ENCODE measurements at places on chromosomes 3 and 15.

GRCh38 chr3:115989684-115990421, 366.5 kb downstream of the GAP43 start:
- DNase-seq, result no peak

DNA sequence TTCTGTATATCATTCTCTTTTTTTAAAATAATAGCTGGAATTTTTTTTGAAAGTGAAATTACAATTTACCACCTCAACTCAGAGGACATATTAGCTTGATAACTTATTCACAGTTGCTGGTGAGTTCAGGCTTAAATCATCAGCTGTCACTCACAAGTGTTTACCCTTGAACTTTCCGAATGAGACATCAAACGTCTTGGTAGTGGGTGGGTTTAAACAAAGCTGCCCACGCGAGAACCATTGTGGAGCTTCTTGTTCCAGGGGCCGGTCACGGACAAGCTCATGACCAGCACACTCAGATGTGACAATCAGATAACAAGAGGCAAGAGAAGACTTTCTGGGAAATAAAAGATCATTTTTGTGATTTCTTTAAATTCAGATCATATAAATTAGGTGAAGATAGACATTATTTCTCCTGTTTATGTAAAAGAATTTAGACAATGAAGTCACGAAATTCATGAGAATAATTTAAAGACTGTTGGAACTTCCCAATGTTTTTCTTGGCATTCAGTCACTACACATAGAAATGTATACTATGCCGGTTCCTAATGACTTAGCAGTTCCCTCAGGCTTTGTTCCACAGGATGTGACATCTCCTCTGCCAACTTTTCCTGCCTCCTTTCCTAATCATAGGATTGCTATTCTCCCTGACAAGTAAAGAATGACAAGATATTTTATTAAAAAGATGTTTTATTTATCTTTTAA, 29.3 kb downstream of the BTD start:
- DNase-seq, result no peak

DNA sequence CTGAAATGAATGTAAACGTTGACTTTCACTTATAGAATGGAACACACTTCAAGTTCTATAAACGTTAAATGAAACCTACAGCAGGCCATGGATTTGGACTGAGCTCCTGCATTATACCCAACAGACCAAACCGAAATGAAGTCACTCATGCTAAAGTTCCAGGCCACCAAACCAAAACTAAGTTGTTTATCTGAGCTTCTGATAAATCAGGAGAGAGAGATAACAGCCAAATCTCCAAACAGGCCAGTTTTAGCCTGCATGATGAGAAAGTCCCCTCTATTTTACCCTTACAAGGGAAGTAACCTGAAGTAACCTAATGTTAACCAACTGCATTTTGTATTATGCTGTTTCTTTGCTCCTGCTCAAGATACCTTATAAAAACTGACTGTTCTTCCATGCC, 44.5 kb downstream of the DCUN1D1 start:
- DNase-seq, result no peak

DNA sequence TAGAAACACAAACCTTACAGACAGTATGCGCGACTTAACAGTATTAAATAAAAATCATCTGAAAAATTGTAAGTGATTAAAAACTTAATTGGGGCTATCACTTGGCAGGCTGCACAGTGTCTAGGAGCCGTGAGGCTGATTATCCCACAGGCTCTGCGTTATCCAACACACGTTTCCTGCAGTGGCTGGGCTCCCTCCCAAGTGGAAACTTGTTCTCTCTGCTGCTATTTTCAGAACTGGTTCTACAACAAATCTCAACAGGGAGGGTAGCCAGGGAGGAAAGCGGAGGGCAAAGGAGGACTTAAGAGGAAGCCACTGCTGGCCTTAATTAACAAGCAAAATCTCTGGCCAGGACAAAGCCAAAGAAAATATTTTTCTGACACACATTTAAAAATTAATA, 555.2 kb downstream of the MAGI1 start:
- no peak for DNase-seq

- no peak for DNase-seq
Observed at GRCh38 chr15:67775250-67775649, 50.1 kb upstream of the SKOR1 start.

GRCh38 chr3:179933914-179934313, 102.8 kb downstream of the PEX5L start:
- DNase-seq, result no peak

Data from bone marrow (tissue), 2 donors.